NCI-H526 treated with DMSO at 0.1 percent for 48 hours (cell line): ENCODE measurements at places on chromosomes 2 and 18.

GRCh38 chr2:127652786-127653357 lies 6.9 kb downstream of the GPR17 start:
- no peak for DNase-seq

GRCh38 chr2:100277540-100278207 lies 44.6 kb downstream of the LONRF2 start:
- no peak for DNase-seq

GRCh38 chr2:62814123-62814522 lies 108.6 kb downstream of the EHBP1 start:
- no peak for DNase-seq

DNA sequence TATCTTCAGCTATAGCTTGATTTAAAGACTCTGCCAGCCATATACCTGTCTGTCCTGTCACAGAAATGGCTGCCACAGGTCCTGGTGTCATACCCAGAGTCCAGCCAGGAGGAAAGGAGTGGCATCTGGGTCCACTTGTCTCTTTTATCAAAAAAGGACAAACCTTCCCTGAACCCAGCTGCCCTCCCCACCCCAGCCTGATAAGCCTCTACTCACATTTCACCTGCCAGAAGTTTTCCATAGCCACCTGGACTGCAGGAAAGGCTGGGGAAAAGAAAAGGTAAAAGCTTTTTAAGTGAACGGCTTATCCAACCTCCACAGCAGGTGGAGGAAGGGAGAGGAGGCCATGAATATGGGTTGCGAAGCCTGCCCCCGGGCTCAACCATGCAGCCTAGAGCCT lies 32.8 kb downstream of the TMEM163 start:
- DNase-seq = no peak

DNA sequence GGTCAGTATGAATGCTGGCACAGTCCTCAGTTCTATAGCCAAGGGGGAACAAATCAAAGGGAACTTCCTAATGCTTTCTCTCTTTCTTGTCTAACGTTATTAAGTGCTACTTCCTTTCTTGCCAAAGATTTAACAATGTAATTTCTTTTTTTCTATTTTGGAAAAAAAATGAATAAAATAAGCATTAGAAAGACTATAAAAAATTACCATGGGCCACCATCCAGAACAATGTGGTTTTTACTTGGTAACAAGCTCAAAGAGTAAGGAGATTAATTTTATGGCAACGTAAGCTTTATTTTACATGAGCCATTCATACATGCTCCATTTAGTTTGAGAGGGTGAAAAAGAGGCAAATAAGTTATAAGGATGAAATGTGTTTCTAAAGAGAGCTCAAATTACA lies 40.1 kb downstream of the SERPINE2 start:
- no peak for DNase-seq

DNA sequence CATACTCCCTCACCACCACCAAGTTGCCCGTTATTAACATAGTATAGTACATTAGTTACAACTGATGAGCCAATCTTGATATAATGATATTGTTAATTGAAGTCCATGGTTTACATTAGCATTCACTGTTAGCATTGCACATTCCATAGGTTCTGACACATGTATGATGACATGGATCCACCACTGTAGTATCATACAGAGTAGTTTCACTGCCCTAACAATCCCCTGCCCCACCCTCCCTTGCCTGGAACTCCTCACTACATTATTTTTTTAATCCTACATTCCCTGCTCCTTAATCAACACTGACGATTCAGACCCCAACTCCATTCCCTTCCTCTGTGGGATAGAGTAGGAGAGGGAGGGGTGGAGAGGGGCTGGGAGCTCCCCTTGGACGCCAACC lies 20.2 kb upstream of the ST3GAL5 start:
- DNase-seq = no peak

GRCh38 chr18:62030091-62030985 lies 137.5 kb upstream of the RNF152 start:
- DNase-seq = no peak
